ENCODE measurements at places on chromosomes 2 and 18. TPM values are rescaled to one million over a fixed set of nuclear protein-coding genes. Genes with fewer than 3 reads are reported as not detected.

- no peak for DNase-seq
Observed at GRCh38 chr2:15243762-15244161, 317.4 kb downstream of the NBAS start.

Gene MAP3K19
- total RNA-seq: not detected

Gene TXNDC2
- not detected for total RNA-seq

DNA sequence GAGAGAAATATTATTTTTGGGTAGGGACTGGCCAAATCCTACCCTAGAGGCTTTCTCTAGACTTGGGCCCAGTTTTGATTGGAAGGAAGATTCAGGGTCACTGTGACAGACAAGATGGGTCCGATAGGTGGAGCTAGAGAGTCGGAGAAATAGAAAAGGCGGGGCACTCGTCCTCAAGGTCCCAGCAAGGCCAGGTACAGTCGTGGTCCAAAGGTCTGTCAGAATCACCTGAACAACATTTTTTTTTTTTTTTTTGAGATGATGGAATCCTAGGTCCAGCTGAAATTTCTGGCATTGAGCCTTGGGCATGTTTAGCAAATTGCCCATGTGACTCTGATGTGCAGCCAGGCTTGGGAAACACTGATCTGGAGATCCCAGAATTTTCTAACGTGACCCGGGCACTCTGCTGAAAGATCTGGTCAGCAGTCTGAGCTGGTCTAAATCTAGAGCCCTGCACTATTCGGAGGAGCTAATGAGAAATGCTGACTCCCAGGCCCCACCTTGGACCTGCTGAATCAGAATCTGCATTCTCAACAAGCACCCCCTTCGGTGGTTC is 23.0 kb upstream of the NTSR2 start:
- peak; percentile 68 for DNase-seq

DNA sequence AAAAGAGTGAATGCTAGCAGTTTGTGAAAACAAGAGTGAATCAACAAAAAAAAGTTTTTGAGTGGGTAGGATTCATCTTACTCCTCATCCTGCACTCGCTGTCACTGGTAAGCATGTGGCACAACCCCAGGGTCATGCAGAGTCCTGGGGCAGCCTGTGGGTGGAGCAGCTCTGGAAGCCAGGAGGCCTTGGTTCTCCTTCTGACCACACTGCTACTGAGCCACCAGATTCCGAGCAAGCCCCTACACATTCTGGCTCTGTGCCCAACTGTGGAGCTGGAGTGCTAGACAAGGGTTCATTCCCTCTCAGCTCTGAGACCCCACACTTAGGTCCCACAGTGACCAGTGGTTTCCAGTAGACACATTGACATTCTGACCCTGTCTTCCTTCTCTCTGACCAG is 670.6 kb downstream of the BCL11A start:
- no peak for DNase-seq

DNA sequence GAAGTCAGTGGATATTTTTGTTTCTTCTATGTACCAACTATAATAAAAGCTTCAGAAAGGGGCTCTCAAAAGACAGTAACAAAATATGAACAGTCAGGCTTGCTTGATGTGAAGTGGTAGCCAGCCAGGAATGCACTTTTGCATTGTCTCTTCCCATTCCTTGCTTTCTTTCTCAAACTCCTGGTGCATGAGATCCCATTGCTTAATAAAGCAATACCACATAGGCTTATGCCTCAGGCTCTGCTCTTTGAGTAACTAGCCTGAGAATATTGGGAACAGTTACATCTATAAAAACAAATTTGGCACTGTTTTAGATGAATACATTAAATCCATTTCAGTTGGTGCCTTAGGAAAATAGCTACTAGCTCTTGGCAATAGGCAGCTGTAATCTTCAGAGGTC is 62.6 kb upstream of the ST6GAL2 start:
- no peak for DNase-seq

Gene CIDEA
- 40.0 TPM for total RNA-seq

GRCh38 chr2:174874085-174874484 is 109.8 kb upstream of the CHRNA1 start:
- DNase-seq: no peak

Gene MBP
- 84.9 TPM for total RNA-seq

GRCh38 chr2:66634784-66635183 is 199.9 kb downstream of the MEIS1 start:
- DNase-seq: no peak

- DNase-seq: no peak
Observed at GRCh38 chr2:42055573-42056514, 8.0 kb downstream of the PKDCC start.

- no peak for DNase-seq
Observed at GRCh38 chr2:223668302-223668998, 66.3 kb upstream of the SCG2 start.

DNA sequence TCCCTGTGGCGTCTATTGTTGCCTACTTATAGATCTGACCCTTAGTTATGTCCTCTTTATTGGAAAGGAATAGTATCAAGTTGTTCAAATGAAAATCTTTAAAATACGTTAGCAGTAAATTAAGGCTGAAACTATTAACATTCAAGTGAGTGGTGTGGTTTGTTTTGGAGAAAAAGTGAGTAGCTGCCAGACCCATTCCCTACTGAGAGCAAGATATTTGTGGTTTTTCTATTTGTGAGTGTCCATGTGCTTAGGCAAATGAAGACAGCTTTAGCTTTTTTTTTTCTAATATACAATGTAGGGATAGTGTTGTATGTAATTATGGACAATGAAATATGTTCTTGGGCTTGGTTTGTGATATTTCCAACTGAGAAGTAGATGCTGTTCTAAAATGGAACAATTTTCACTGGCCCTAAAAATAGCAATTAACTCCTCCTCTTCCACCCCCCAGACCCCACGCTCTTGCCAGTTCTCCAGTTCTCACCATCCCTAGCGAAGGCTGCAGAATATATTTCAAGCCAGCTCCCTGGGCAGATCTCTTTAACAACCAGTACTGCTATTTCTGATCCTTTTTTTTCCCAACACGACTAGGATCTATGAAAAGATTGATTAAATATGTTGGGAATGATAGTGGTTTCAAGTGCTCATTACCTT is 83.1 kb downstream of the CCDC85A start:
- no peak for DNase-seq

- no peak for DNase-seq
Observed at GRCh38 chr2:47373747-47374146, 29.2 kb upstream of the MSH2 start.

DNA sequence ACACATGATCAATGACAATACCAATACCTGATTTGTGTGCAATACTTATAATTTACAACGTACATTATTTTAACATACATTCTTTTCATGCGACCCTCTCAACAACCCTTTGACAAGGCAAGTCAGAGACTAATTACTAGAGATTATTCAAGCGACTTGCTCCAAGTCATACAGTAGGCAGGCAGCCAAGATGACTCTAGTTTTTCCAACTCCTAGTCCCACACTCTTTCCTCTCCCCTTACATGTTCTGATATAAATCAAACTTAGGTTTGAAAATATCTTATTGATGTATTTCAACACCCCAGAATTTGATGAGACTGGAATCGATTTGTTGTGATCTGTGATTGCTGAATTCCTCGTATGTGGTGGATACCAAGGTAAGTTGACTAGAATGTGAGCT is 8.0 kb upstream of the CYP27C1 start:
- DNase-seq: no peak

GRCh38 chr18:58321986-58322385 is 278.0 kb downstream of the NEDD4L start:
- peak; percentile 81 for DNase-seq

Gene KLF7
- total RNA-seq: 10.0 TPM

Gene RGPD3
- 2.1 TPM for total RNA-seq

- no peak for DNase-seq
Observed at GRCh38 chr18:55422456-55423180, 165.4 kb downstream of the TCF4 start.

GRCh38 chr2:240202586-240202985 is 62.1 kb upstream of the OTOS start:
- peak; percentile 41 for DNase-seq

GRCh38 chr2:150477347-150477746 is 10.1 kb downstream of the RND3 start:
- no peak for DNase-seq

DNA sequence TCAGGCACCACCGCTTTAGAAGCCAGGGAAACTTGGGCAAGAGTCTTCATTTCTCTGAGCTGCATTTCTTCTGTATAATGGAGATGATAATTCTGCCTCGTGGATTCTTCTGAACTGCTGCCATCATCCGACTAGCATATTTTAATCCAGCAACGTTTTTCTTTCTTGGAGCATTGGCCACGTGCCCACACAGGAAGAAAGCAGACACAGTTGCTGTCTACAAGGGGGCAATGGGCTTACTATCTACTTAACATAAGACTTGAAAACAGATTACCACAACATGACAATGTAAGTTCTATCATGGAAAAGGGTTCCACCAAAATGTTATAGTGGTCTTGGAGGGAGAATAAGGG is 176.5 kb downstream of the FAM210A start:
- DNase-seq: no peak

Gene SIGLEC15
- 0.57 TPM for total RNA-seq

DNA sequence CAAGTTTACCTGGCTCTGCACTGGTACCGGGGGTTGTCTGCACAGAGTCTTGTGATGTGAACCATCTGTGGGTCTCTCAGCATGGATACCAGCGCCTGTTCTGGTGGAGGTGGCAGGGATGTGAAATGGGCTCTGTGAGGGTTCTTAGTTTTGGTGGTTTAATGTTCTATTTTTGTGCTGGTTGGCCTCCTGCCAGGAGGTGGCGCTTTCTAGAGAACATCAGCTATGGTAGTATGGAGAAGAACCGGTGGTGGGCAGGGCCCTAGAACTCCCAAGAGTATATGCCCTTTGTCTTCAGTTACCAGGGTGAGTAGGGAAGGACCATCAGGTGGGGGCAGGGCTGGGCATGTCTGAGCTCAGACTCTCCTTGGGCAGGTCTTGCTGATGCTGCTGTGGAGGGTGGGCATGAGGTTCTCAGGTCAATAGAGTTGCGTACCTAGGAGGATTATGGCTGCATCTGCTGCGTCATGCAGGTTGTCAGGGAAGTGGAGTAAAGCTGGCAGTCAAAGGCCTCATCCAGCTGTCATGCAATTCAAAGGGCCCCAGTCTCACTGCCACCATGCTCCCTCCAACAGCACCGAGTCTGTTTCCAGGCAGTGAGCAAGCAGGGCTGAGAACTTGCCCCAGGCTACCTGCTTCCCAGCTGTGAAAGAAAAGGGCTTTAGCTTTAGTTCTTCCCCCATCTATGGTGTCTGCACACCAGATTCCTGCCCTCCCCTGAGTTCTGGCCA is 278.0 kb downstream of the METTL4 start:
- no peak for DNase-seq

GRCh38 chr2:56297671-56298070 is 113.9 kb downstream of the CCDC85A start:
- DNase-seq: no peak

GRCh38 chr2:198874472-198874858 is 583.3 kb downstream of the SATB2 start:
- DNase-seq: no peak

Gene CLEC4F
- total RNA-seq: 3.0 TPM

DNA sequence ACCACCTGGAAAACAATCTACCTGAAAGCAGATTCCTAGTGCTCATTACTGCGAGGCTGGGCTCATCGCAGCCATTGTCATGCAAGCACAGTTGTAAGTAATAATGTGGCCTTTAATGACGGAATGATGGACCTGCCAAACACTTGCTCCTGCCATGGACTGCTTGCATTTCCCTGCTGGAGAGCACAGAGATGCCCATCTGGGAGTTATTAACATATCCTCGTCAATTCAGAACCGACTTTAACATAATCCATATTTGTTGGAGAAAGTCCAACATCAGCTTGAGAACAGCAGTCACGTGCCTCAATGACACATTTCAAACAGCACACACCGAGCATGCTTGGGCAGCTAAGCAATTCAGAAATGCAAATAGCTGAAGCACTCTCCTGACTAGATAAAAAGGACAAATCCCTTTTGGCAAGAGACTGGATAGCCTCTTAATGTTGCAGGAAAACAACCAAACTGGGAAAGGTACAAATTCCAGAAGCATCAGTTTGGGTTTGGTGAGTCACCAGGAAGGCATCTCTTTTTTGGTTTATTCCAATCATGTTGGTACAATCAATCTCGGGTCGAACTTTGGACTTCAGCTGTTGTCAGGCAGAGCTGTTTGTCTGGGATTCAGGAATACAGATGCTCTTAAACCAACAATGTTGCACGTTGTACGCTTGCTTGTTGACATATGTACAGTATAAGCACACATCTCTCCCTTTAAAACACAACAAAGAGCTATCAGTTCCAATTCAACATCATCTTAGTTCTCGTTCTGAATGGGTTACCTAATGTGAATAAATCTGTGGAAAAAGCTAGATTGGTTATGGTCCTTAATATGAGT is 395.8 kb downstream of the LNPK start:
- DNase-seq: no peak

DNA sequence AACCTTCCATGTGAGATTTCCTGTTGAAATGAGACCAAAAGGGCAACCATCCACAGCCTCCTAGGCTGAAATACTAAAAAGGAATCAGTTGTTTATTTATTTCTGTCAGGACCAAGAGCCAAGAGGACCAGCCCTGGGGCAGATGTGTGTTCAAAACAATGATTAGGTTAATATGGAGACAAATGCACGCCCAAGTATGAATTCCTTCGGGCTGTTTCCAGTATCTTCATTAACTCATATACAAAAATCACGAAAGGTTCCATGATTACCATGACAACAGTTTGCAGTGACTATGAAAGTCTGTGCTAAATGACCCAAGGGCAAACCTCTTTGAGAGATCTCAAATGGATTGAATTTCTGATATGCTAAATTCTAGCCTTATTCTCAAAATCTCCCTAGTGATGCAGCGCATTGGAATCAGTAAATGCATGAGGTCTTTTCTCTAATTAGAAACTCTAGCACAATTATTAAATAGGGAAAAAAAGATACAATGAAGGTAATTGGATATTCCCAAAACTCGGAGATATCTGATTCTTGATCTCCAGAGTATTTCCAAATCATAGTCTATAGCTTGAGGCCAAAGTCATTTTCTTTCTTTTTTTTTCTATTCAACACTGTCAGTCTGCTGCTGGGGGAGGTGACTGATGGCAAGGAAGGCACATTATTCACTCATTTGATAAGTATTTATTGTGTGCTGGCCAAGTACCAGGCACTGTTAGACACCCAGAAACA is 35.6 kb downstream of the VIT start:
- no peak for DNase-seq

Gene DPYSL5
- total RNA-seq: not detected

Gene CFAP221
- 0.48 TPM for total RNA-seq

- DNase-seq: no peak
Observed at GRCh38 chr18:74869904-74870863, 272.5 kb downstream of the ZNF407 start.

DNA sequence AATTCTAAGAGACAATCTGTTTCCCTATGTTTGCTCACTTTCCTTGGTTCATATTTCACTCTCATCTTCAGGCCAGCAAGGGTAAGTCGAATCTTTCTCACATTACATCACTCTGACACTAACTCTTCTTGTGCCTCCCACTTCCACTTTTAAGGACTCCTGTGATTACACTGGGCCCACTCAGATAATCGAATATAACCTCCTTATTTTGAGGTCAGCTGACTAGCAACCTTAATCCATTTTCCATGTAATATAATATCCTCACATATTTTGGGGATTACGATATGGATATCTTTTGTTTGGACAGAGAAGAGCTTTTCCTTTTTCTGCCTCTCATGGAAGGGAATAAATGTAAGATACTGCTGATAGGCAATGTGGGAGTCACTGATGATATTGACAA is 2015.7 kb upstream of the LRRTM1 start:
- DNase-seq: no peak
